ENCODE measurements at places on chromosomes 11 and 22. TPM values are rescaled to one million over a fixed set of nuclear protein-coding genes. Genes with fewer than 3 reads are reported as not detected.
A peak's percentile ranks its signal among the peaks of the same experiment; 100 is the strongest.

GRCh38 chr22:28808716-28809355 is 8.5 kb upstream of the XBP1 start:
- DNase-seq, result no peak

DNA sequence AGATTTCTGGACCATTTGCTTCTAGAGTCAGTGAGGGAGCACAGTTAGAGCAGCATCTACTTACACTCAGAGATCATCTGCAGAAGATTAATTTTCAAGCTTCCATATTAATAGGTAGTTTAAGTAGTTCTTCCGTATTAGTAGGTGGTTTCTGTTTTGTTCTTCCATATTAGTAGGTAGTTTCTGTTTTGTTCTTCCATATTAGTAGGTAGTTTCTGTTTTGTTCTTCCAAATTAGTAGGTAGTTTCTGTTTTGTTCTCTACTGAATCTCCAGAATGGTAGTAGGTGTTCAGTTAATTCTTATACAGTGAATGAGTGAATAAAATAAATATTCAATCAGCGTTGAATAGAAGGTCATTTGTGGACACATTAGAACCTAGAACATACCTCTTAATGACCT is 175.7 kb downstream of the TMEM135 start:
- DNase-seq, result no peak

DNA sequence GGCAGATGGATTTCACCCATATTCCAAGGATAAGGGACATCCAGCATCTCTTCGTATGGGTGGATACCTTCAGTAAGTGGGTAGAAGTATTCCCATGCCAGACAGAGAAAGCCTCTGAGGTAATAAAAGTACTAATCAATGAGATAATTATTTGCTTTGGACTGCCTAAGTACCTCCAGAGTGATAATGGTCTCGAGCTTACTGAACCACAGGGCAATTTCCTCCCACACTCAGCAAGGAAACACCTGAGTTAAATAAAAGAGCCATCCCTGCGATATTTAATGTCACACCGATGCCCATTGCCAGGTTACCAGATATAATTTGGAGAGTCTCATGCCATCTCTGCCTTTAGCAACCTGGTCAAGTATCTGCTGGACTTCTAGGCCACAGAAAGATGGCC is 70.6 kb upstream of the MPEG1 start:
- DNase-seq, result no peak

DNA sequence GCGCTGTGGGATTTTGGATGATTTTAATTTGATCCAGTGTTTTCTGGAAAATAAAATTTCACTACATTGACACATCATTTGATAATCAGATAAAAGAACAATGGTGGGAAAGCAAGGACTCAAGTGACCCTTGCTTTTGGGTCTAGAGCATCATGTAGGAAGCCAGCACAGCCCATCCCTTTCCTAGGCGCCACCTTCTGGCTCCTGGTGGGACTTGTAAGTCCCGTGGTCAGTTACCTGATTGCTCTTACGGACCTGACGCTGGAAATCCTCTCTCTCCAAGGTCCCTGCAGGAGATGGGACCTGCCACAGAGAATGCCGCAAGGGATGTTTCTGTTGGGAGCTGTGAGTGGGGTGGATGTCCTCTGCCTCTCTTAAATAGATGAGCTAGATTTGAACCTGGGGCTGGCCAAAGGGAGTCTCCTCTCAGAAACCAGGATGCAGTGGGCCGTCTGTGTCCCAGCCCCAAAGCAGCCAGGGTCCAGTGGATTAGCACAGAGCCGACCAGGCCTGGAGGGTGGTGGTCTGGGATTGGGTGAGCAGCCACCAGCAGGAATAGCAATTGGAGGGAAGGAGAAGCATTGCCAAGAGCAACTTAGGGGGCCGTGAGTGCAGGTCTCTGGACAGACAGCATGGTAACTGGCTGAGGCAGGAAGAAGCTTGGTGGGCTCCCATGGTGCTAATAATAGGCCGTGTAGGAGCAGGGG is 21.7 kb downstream of the TIMP3 start:
- no peak for DNase-seq

GRCh38 chr11:61736310-61736709 is 16.1 kb upstream of the MYRF start:
- no peak for DNase-seq

- no peak for DNase-seq
These were observed 20.8 kb downstream of the TIMP3 start for GRCh38 chr22:32822179-32822877.

The NPTXR gene
- 12.6 TPM for total RNA-seq

DNA sequence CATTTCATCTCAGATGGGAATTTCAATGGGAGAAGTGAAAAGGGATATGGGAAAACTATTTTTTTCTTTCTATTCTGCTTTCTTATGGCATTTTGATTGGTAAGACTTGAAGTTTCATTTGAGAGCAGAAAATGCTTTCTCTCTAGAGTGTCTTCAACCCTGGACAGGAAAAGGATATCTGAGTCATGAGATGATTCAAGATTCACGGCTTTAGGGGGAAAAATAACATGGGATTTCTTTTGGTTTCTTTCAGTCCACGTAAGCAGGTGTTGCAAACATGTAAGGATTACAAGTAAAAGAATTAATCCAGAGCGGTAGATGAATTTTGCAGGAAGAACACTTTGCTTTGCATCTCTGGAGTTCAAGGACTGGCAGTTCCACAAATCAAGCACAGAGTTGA is 1001.0 kb upstream of the TENM4 start:
- DNase-seq, result no peak

GRCh38 chr11:7520011-7520942 is 6.5 kb downstream of the PPFIBP2 start:
- no peak for DNase-seq

DNA sequence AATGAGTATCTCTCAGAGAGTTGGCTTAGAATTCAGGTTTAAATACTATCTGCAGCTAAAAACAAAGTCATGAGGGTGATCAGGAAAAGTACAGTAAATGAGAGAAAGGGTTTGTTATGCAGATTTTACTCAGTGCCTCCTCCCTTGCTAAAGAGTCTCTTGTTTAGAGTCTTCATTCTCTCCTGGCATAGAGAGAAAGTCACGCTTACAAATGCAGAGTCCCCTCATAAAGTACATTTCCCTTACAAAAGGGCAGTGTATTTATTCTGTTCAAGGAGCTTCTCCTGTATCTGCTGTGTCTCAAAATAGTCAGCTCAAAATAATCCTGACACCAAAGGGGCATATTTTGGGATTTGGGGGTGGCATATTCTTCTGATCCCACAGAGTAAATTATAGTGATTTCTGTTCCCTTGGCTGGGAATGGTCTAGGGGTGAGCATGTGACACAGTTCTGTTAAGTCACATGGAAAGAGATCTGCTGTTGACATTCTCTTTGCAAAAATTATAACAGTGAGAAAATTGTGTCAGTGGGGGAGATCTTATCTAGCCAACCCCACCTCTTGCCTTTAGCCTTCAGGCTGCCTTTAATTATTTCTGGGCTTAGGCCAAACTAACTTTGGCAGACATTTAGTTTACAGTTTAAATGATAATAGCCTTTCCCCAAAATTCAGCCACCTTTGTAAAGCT is 102.9 kb downstream of the MTNR1B start:
- DNase-seq, result no peak

The SOX6 gene
- 15.5 TPM for total RNA-seq

- no peak for DNase-seq
These were observed 158.7 kb upstream of the SYT13 start for GRCh38 chr11:45444796-45445195.

- DNase-seq, result no peak
These were observed 18.1 kb upstream of the KLHL35 start for GRCh38 chr11:75450826-75451821.

DNA sequence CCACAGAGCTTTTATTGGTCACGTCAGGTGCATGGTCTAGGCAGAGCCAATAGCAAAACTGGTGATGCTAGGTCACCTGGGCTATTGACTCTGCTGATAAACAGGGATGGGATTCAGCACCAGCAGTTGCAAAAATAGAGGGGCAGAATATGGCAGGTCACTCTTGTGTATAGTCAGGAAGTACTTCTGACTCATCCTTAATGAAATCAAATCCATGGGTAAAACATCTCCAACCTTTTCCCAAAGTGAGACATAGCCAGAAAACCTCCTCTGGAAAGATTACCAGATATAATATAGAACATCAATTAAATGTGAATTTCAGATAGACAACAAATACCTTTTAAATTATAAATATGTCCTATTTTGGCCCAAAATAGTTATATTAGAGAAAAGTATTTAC is 383.2 kb downstream of the METTL15 start:
- DNase-seq, result no peak

The DGCR8 gene
- total RNA-seq, result 47.6 TPM

GRCh38 chr11:113481672-113482071 is 6.5 kb upstream of the DRD2 start:
- no peak for DNase-seq

- peak; percentile 69 for DNase-seq
These were observed 33.4 kb downstream of the APOL1 start for GRCh38 chr22:36286096-36286957.

DNA sequence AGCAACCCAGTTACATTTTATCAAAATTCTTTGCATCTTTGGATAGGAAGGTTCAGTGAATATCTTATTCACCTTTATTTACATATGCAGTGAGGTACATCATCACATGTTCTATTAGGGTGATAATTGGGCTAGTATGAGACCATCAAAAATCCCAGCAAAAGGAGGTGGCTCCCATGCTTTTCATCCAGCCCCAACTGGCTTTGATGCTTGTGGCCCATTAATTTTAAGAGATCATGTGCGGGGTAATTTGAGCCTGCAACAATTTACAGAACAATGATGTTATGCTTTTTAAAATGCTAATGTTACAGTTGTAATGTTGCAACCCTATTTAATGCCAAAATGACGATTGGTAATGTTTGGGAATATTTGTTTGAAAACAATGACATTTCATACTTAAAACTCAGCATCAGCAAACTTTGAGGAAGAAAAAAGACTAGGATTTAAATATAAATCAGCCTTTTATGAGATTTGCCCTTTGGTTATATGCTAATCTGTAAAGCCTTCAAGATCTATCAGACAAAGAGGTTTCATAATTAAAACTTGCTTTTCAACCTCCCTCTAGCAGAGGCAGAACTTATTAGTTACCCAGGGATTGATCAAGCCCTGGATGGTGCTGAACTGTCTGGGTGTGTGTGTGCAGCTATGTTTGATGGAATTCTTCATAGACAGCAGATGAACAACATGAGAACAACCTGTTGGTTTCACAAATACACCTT is 183.5 kb upstream of the SORL1-AS1 start:
- no peak for DNase-seq

- DNase-seq, result no peak
These were observed 73.9 kb upstream of the CAPRIN1 start for GRCh38 chr11:33977676-33978075.

DNA sequence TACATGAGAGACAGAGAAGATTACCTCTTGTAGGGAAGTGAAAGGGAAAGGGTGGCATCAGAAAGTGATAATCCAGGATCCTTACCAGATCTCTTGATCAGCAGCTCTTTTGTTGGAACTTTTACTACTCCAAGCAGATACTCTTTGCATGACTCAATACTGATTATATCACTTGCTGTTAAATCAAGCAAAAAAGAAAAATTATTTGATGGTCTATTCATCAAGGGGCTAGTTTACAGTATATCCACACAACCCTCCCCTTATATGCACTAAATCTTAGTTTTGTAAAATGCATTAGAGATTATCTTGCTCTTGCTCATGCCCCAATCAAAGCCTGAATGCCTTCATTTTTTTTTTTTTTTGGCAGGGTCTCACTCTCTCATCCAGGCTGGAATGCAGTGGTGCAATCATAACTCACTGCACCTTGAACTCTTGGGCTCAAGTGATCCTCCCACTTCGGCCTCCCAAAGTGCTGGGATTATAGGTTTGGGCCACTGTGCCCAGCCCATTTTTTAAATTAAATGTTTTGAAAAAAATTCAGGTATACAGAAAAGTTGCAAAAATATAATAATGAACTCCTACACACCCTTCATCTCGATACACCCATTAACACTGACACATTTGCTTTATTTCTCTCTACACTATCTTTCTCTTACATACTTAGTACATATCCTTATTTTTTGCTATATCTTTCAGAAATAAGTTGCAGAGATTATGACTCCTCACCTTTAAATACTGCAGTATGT is 76.1 kb upstream of the UCP3 start:
- no peak for DNase-seq

DNA sequence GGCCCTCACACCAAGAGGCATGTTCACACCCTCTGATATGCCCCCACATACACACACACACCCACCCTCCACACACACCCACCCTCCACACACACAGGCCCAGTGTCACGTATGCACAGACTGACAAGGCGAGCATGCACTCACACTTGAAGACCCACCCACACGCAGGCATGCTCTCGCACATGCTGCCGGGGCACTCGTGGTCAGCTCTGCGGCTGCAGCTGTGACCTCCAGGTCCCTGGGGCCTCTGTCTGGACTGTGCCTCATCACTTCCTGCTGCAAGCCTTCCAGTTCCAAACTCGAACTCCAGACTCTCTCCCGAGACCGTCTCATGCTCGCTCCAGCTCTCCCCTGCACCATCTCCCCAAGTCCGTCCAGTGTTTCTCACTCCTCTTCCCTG is 9.5 kb downstream of the DCHS1 start:
- DNase-seq, result no peak

- DNase-seq, result no peak
These were observed 2.3 kb upstream of the AIFM3 start for GRCh38 chr22:20964799-20965103.

DNA sequence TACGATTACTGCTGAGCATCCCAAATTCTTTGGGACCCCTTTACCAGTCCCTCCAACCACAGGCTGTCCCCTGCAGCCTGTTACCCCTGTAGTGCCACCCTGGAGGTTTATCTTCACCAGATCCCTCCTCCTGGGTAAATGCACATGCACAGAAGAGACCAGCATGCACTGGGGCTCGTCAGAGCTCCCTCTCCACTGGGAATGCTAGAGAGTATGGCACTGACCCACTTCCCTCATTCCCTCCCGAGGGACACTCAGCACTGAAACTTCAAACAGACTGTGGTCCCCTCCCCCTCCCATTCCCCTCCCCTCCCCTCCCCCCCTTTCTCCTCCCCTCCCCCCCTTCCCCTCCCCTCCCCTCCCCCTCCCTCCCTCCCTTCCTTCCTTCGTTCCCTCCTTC is 49.1 kb downstream of the C11orf91 start:
- DNase-seq, result no peak

The CALCB gene
- 2.4 TPM for total RNA-seq

- DNase-seq, result no peak
These were observed 191.8 kb upstream of the NTM start for GRCh38 chr11:131178596-131178995.

DNA sequence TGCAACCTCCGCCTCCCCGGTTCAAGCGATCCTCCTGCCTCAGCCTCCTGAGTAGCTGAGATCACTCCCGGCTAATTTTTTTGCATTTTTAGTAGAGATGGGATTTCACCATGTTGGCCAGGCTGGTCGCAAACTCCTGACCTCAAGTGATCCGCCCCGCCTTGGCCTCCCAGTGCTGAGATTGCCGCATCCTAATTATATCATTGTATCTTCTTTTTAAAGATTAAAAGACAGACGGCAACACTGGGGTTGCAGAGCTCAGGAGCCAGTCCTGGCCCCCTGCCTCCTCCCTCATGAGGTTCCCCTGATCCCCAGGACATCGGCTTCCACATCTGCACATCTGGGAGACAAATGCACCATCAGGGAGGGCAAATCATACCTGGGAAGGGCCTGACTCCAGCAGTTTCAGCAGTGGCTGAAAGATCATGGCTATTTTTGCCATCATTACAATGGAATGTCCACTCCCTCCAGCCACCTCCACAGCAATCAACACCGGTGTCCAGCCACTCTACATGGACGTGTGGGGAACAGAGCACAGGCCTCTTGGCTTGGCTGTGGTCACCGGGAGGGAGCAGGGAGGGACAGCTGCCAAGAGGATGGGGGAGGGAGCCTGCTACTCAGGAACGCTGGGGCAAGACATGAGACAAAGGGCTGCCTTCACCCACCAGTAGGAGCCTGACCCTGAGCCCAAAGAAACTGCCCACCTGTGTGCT is 9.2 kb upstream of the CELSR1 start:
- no peak for DNase-seq

The MYBPC3 gene
- 0.91 TPM for total RNA-seq

Measured in prostate gland (tissue), 2 donors.